ENCODE measurements at places on chromosomes 16 and 17. TPM values are rescaled to one million over a fixed set of nuclear protein-coding genes. Genes with fewer than 3 reads are reported as not detected.

DNA sequence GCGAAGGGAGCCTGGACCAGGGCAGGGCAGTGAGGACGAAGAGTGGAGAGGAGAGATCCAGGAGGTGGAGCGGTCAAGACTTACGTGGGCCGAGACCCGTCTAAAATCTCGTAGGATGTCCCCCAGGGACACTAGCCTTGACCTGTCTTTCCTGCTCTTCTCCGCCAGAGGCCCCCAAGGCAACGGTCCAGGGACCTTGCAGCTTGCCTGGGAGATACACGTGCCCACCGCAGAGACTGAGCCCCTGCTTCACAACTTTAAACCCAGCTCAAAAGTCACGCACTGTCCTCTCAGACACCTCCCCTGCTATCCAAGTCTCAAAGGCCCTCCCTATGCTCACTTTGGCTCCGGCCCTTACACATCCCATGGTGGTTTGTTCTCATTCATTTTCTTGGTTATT lies 9.4 kb downstream of the TIGD7 start:
- DNase-seq, result no peak

DNA sequence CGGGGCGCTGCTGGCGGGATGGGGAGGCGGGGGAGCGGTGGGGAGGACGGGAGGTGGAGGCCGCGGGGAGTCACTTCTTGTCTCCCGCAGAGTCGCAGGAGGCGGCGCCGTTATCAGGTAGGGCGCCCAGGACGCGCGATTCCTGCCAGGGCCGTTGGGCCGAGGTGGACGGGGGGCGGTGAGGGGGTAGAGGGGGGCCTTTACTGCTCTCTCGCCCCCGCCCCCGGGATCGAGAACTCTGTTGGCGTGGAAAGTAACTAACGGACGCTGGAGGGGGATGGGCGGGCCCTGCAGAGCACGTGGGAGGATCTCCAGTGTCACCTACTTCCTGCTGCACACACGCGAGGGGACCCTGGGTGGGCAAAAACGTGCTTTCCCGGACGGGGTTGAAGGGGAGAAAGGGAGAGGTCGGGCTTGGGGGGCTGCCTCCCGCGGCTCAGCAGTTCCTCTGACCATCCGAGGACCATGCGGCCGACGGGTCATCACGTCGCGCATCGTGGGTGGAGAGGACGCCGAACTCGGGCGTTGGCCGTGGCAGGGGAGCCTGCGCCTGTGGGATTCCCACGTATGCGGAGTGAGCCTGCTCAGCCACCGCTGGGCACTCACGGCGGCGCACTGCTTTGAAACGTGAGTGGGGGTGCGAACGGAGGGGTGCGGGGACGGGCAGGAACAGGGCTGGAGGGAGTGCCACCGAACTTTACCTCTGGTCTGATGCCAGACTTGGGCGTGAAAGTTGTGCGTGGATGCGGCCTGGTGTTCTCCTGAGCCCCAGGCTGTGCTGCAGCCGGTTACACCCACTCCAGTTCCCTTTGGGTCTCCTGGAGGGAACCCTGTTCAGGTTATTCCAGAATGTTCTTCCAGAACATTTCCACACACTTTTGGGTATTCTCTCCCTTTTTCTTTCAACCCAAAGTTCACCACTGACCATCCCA lies 569 bp downstream of the PRSS21 start:
- no peak for DNase-seq

GRCh38 chr16:85515830-85516397 lies 97.2 kb upstream of the GSE1 start:
- no peak for DNase-seq

DNA sequence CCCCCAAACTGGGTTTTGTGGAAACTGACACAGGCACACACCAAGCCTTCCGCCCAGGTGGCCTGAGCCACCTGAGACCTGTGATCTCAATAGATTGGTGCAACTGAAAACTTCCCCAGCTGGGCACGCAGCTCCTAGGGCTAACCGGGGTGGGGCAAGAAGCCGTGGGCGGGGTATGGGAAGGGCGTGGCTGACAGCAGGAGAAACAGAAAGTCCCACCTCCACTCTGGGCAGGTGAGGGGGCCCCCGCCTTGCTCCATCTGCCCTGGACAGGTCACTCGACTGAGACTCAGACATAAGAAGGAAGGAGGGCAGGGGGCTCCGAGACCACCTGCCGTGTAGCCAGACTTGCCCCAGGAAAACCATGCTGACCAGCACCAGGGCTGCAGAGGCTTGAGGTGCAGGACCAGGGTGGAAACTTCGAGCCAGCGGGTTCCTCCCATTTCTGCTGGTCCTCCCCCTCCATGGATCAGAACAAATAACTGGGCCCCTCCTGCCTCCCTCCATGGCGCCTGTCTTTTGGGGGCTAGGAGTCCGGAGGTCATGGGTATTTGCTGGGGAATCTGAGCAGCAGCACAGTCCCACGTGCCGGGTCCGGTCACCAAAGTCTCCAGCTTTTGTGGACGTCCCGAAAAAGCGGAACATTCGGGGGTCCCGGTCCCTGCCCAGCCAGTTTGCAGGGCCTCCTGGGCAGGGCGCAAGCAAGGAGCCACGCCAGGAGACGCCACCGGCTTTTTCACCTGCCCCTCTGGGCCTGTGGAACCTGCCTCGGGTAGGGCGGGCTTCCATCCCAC lies 1.3 kb downstream of the TIMP2 start:
- DNase-seq, result no peak

DNA sequence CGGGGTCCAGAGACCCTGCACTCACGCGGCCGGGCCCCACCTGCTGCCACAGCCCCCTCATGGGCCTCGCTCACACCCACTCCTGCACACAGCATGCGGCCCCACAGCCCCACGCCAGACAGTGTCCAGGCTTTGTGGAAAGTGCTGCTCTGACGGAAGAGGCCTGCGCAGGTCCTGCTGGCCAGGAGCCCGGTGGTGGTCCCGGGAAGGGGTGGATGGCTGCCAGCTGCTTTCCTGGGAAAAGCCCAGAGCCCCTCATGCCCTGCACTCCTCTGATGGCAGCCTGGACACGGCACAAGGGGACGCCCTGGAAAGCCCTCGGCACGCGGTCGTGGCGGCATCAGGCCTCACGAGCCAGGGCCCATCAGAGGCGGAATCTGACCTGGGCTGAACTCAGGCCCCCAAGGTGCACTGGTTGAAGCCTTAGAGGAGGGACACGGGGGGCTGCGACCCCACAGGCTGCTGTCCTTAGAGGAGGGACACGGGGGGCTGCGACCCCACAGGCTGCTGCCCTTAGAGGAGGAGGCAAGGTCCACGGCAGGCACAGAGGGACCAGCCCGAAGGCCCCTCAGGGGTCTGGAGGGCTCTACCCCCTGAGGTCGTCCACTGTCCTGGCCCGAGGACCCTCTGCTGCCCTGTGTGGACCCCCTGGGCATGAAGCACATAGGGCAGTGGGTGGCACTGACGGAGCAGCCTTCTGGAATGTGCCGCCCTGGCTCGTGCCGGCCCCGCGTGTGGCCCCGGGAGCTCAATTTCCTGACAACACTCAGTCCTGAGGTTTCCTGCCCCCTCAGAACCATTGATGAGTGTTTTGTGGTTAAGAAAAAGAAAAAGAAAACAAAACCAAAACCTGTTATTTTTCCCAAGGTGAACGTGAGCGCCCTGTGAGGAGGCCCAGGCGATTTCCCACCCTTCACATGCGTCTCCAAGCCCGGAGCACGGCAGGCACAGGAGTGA lies 22.1 kb downstream of the SOX8 start:
- DNase-seq, result no peak

- DNase-seq, result no peak
These were observed 6.7 kb downstream of the NPTX1 start for GRCh38 chr17:80469667-80470066.

The CCDC78 gene
- total RNA-seq, result 1.3 TPM

- no peak for DNase-seq
These were observed 2.3 kb downstream of the GAS2L2 start for GRCh38 chr17:35750526-35751395.

GRCh38 chr16:19843371-19843770 lies 41.3 kb downstream of the GPRC5B start:
- peak; percentile 51 for DNase-seq

The COX10 gene
- 13.5 TPM for total RNA-seq

DNA sequence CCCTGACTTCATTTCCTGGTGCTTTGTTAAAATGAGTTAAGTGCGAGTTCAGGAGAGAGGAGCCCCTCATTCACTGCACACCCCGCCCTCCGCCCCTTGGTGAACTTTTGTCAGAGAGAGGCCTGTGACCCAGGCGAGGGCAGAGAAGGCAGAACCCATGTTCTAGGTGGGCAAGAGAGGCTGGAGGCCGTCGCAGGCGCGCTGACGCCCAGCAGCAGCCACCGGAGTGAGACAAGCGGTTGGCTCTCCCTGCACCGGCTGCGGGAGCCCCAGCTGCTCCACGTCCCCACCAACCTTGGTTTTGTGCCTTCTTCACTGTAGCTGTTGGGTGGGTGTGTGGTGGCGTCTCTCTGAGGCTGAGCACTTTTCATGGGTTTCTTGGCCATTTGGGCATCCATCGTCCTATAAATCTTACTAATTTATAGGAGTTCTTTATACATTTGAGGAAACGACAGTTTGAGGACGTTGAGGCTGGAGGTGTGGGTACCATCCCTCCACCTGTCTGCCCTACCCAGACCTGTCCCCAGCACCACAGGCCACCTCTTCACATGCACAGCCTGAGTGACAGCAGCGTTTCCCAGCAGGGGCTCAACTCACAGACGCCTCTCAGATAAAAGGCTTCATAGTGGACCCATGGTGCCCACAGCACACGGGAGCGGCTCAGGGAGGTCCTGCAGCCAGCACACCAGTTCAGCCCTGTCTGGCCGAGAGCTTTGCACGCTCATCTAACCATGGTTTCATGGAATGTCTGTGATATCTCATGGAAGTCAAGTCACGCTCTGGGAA lies 45.2 kb upstream of the CBFA2T3 start:
- no peak for DNase-seq

DNA sequence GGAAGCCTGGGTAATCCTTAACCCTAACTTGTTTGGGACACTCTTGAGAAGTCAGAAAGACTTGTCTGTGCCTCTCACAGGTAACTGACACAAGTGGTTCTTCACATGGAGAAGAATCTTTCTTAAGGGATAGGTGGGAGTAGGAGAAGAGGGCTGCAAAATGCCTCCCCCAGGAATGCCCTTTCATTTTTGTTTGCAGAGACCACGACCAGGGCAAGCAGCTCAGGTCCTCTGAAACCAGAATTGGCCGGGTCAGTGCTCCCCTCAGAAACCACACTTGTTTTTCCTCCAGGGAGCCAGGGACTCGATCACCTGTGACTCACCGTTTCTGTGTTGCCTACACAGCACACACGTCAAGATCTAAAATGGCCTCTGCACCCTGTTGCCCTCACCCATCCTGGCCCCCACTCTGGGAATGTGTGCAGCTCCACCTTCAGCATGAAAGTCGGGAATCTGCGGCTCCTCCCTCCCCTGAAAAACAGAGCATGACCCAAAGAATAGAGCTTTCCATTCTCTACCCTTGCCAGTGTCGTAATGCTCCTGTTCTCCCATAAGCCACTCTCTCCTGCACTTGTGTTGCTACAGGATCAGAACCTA lies 36.1 kb downstream of the HNF1B start:
- DNase-seq, result no peak

DNA sequence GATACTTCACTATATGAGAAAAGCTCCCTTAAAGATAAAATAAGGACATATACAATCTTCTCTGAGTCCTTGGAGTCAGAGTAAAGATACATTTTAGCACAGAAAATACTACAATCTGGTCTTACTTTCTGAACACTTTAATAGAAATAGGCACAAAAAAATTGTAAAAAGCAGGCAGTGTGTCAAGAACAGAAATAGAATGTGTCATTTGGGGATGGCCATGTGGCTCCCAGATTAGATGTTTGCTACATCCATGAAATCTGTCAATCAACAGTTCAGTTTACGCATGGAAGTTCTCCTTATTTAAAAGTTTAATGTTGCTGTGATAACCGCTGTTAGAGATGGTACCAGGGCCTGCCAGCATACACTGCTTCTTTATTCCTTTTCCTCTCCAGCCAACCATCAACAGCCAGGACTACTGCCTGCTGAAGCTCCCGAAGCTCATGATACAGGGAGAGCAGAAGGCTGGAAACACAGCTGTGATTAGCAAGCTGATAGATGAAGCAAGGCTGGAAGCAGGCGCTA lies 278.5 kb downstream of the CEP112 start:
- no peak for DNase-seq

DNA sequence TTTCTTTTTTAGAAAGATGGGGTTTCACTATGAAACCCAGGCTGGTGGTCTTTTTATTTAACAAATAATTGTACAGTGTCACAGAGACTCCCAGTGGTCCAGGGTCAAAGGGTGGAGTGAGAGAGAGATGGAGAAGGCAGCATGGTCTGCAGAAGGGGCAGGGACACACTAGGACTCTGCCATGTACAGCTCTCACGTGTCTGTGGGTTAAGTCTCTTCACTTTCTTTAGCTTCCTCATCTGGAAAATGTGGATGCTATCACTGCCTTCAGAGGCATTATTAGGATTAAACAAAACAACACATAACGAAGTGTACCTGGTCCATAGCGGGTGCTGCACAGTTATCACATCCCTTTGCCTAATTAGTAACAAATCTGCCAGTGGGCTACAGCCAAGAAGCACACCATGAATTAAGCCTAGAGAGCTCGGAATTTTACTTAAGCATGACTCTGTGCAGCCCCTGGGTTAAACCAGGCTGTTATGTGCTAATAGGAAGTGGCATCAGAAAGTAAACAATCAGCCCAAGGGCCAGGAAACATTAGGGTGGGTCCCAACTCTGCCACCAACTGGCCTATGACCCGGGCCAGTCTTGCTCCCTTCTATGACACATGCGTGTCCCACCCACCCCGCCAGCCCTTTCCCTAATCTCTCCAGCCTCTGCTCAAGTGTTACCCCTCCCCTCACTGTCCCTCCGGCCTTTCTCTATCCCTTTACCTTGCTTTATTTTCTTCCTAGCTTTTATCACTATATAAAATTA lies 13.9 kb downstream of the TOP3A start:
- no peak for DNase-seq

DNA sequence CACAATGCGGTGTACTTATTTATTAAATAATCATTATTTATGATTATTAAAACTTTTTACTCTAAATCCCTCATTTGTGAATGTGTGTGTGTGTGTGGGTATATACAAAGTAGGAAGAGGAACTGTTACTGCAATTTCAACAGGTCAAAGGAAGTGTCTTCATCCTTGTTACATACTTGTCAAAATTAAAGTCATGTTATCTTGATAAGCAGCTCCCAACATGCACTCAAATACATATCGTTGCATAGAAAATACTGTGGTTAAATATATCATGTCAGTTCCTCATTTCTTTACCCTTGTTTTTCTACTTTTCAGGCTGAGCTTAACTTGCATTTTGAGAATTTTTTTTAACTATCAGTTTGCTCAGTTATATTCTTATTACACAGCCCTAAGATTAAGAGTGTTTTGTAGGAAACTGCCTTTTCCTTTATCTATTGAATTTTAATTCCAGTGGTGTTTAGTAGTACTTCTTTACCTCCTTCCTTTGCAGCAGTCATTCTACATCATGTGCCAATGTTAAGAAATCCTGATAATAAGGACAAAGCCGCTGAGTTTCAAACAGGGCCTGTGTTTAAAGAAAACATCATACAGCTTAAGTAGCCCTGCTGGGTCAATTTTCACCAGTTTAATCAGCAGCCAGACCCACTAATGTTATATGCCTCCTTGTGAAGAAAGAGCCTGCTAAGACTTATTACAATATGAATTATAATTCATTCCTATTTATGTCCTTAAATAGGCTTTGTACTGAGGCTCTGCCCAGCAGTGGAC lies 7.2 kb downstream of the EFCAB5 start:
- DNase-seq, result no peak
